ENCODE measurements at places on chromosomes 5 and 9.

GRCh38 chr9:99167694-99168093 is 54.0 kb downstream of the ALG2 start:
- H3K27me3 ChIP-seq: no peaks in the 10 kb centered on the region
- H3K4me3 ChIP-seq: no peak overlapping the region
- no peak overlapping the region for H3K27ac ChIP-seq
- H3K4me1 ChIP-seq: no peaks in the 10 kb centered on the region
- DNase-seq: no peak

DNA sequence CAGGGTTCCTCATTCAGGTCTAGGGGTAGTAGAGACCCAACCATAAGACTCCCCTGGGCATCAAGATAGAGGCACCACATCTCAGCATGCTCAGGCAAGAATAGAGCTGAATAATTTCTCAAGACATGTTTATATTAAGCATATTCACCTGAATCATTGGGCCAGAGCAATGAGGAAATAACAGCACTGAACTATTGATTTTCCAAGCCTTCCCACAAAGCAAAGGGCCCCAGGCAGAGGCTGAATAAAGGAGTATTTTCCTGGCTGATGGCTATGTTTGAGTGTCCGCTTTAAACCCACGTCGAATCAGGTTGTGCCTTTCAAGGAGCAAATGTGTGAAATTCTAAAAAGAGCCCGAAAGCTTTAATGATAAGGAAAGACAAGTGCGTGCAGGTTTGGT is 129.2 kb downstream of the HSD17B3 start:
- H3K27ac ChIP-seq: no peak overlapping the region
- no peak overlapping the region for H3K4me3 ChIP-seq
- peaks cover 2% of the 10 kb centered on the region for H3K4me1 ChIP-seq
- no peak for DNase-seq
- H3K27me3 ChIP-seq: no peaks in the 10 kb centered on the region

GRCh38 chr5:149605354-149605997 is 24.2 kb downstream of the ARHGEF37 start:
- no peaks in the 10 kb centered on the region for H3K27me3 ChIP-seq
- H3K4me1 ChIP-seq: no peaks in the 10 kb centered on the region
- no peak overlapping the region for H3K4me3 ChIP-seq
- H3K36me3 ChIP-seq: no peaks in the 10 kb centered on the region
- H3K27ac ChIP-seq: no peak overlapping the region

- no peak overlapping the region for H3K27ac ChIP-seq
- H3K27me3 ChIP-seq: peaks cover 4% of the 10 kb centered on the region
- peaks cover 2% of the 10 kb centered on the region for H3K4me1 ChIP-seq
- H3K4me3 ChIP-seq: no peak overlapping the region
- H3K36me3 ChIP-seq: no peaks in the 10 kb centered on the region
- DNase-seq: no peak
These were observed 1.5 kb downstream of the F2R start for GRCh38 chr5:76717222-76718083.

GRCh38 chr5:58153255-58153654 is 306.6 kb downstream of the PLK2 start:
- H3K27ac ChIP-seq: no peak overlapping the region
- H3K4me3 ChIP-seq: no peak overlapping the region
- H3K27me3 ChIP-seq: no peaks in the 10 kb centered on the region
- no peaks in the 10 kb centered on the region for H3K4me1 ChIP-seq

- DNase-seq: no peak
- H3K27me3 ChIP-seq: no peaks in the 10 kb centered on the region
- H3K27ac ChIP-seq: no peak overlapping the region
- no peaks in the 10 kb centered on the region for H3K36me3 ChIP-seq
- H3K4me1 ChIP-seq: no peaks in the 10 kb centered on the region
These were observed 416.4 kb upstream of the CD180 start for GRCh38 chr5:67612961-67613360.

GRCh38 chr9:72292256-72292682 is 72.7 kb downstream of the ZFAND5 start:
- H3K27me3 ChIP-seq: no peaks in the 10 kb centered on the region
- H3K4me3 ChIP-seq: no peak overlapping the region
- no peak for DNase-seq
- H3K4me1 ChIP-seq: no peaks in the 10 kb centered on the region
- no peaks in the 10 kb centered on the region for H3K36me3 ChIP-seq
- no peak overlapping the region for H3K27ac ChIP-seq

GRCh38 chr9:114507726-114508125 is 2.5 kb upstream of the WHRN start:
- no peak overlapping the region for H3K4me3 ChIP-seq
- no peak for DNase-seq
- no peaks in the 10 kb centered on the region for H3K36me3 ChIP-seq
- H3K27me3 ChIP-seq: no peaks in the 10 kb centered on the region
- H3K4me1 ChIP-seq: peaks cover 1% of the 10 kb centered on the region

DNA sequence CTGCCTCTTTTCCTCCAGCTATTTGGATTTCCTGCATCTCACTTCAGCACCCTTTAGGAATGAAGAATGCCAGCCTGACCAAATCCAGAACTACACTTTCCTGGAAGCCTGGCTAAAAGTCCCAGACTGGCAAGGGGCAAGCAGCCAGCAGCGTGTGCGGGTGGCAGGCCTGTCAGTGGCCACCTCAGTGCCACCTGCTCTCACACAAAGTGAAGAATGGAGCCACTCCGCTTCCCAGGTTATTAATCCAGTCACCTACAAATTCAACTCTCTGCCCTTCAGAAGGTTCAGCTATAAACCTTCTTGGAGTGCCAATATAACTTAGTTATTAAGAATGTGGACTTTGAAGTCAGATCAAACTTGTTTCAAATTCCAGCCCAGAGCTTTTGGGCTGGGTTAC is 6.7 kb upstream of the ALDOB start:
- H3K27ac ChIP-seq: no peak overlapping the region
- DNase-seq: no peak
- H3K27me3 ChIP-seq: no peaks in the 10 kb centered on the region
- H3K36me3 ChIP-seq: no peaks in the 10 kb centered on the region
- no peaks in the 10 kb centered on the region for H3K4me1 ChIP-seq

DNA sequence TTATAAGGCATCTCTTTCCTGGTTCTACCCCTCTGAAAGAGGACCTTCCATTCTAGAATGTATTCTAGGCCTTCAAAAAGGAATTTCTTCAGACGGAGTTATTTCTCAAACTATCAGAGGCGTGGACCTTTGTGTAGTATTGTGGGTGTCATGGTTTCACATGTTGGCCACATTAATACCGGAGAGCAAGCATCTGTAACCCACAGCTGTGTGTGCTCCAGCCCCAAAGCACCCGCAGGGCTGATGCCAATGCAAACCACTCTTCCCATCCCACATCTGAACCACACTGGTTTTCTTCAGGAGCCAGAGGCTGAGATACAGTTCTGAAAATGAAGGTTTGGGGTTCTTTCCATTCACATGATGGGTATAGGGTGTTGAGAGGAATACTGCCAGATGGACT is 127.1 kb downstream of the BNC2 start:
- H3K27ac ChIP-seq: no peak overlapping the region
- no peaks in the 10 kb centered on the region for H3K4me1 ChIP-seq
- H3K4me3 ChIP-seq: no peak overlapping the region
- H3K36me3 ChIP-seq: no peaks in the 10 kb centered on the region
- DNase-seq: no peak

Data from iPS DF 6.9 (cell line).